CMK (cell line): ENCODE measurements at places on chromosomes 3 and 15.

- DNase-seq: no peak
These were observed 937.3 kb downstream of the ROBO1 start for GRCh38 chr3:78830470-78830869.

DNA sequence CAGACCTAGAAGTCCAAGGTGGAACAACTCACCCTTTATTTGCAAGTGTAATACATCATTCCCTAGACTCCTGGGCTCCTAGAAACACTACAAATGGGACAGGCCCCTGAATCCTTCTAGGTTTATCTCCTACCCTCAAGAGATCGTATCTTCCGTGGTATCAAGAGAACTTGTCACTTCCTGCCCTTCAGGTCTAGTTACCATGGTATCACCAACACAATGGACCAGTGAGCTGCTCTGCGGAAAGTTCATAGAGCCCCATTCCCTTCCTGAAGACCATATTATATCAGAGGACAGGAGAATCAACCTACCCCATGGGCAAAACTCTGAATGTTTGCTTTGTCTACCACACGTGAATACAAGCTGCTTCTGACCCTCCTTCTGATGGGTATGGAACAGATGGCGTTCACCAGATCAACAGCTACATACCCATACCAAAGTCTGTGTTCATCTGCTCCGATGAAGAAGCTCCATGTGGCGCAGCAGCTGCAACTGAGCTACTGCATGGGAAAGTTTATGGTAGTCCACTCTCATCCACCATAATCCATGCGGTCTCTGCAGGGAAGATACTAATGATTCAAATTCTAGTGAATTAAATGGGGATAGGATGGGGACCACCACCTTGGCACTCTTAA, 84.6 kb upstream of the KLF13 start:
- no peak for DNase-seq

- no peak for DNase-seq
These were observed 6.8 kb upstream of the ZNF280D start for GRCh38 chr15:56739964-56740640.

DNA sequence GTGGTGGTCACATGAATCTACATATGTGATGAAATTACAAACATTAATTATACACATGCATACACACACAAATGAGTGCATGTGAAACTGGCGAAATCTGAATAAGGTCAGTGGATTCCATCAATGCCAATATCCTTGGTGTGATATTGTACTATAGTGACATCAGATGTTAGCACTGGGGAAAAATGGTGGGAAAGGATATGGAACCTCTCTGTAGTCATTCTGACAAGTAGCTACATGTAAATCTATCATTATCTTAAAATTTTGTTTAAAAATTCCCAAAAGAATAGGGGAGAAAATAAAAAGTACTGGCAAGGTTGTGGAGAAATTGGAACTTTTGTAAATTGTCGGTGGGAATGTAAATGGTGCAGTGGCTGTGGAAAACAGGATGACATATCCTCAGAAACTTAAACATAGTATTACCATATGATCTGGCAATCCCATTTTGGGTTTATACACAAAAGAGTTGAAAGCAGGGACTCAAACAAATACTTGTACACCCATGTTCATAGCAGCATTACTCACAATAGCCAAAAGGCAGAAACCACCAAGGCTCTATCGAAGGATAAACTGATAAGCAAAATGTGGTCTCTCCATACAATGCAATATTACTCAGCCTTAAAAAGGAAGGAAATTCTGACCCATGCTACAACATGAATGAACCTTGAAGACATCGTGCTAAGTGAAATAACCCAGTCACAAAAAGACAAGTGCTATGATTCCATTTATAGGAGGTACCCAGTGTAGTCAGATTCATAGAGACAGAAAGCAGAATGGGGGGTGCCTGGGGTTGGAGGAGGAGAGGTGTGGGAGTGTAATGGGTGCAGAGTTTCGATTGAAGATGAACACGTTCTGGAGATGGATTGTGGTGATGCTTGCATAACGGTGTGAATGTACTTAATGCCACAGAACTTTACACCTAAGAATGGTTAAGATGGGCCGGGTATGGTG, 25.3 kb upstream of the HRH1 start:
- DNase-seq: no peak

DNA sequence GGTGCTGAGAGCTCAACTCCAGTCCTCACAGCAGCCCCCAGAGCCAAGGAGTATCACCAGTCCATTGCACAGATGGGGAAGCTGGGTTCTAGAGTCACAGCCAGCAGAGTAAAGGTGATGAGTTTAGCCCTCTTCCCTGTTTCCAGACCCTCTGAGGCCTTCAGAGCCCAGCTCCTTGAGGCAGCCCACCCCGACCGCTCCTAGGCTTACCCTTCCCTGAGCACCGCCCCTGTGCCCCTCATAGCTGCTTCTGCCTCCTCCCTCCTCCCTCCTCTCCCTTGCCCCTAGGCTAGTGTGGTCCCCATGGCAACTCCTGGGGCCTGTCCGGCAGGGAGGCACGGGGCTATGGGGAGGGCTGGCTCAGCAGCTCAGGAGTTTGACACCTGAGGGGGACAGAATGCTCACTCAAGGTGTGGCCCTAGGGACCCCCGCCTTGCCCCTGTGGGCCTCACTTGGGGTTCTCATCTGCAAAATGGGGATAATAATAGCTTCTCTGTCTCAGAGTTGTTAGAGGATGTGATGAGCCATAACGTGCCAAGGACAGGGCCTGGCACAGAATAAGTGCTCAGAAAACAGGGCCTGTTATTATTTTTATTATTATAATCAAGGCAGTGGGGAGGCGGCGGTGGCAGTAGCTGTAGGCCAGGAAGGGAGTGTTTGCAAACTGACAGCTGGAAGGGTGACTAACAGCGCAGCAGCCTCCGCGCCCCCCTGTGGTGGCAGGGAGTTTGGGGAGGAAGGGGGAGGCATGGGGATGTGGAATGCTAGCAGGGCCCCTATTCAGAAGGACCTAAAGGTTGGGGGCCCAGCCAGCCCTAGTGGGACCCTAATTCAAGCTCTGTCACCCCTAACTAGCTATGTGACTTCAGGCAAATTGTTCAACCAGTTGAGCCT, 11.5 kb downstream of the CSK start:
- DNase-seq: no peak

GRCh38 chr15:66876731-66877476, 174.9 kb downstream of the SMAD6 start:
- DNase-seq: no peak

- no peak for DNase-seq
These were observed 229.5 kb downstream of the VPS13C start for GRCh38 chr15:61830536-61831330.

DNA sequence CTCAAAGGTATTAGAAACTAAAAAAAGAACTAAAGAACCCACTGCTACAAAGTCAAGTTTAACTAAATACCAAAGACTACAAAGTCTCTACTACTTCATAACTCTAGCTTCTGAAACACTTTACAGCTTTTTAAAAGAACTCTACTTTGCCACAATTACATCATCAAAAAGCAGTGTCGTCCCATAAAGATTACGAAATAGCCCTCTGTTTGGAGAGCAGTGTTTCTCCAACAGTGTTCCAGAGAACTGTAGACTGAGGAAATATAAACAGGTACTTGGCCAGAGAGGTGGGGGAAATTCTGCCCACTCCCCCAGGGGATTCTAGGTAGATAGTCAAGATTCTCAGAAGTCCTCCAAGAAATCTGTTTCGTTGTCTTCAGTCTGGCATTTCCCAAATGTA, 225.6 kb downstream of the PDZRN3 start:
- DNase-seq: no peak

DNA sequence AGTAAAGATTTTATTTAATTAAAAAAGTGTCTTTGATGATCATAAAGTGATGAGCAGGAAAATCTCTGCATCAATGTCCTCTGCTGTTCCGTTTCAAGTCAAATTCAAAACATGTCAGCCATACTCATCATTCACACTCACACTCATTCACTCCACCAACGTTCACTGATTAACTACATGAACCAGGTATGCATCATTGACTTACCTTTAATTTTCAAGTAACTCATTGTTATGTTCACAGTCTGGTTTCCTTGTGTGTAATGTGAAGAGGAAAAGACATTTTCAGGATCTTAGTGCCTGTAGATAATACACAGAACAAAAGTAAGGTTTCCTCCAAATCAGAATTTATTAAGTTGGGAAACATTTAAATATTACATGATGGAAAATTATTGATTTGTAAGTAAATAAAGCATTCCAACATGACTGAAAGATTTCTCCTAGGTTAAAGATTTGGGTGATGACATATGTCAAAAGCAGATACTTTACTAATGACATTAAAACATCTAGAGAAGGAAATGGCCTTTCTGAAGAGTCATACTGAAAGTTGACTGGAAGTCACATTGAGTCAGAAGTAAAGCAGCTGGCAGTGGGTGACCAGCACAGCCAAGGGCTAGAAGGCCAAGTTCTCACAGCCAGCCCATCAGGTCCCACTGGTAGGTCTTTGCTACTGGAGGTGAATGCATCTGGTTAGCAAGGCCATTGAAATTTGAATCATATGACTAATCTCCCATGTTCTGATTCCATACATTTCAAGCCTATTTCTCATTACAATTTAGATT, 251.9 kb downstream of the CDIN1 start:
- DNase-seq: no peak

- DNase-seq: no peak
These were observed 610.5 kb upstream of the ZNF385D start for GRCh38 chr3:22361521-22361920.

- DNase-seq: no peak
These were observed 2.1 kb downstream of the SHQ1 start for GRCh38 chr3:72846166-72846565.

- DNase-seq: no peak
These were observed 9.4 kb downstream of the MAP6D1 start for GRCh38 chr3:183815951-183816475.

GRCh38 chr3:172746475-172746874, 4.1 kb upstream of the ECT2 start:
- DNase-seq: no peak

GRCh38 chr3:170207717-170208116, 14.5 kb upstream of the PRKCI start:
- no peak for DNase-seq

GRCh38 chr3:52506266-52506966, 11.3 kb downstream of the STAB1 start:
- DNase-seq: no peak

DNA sequence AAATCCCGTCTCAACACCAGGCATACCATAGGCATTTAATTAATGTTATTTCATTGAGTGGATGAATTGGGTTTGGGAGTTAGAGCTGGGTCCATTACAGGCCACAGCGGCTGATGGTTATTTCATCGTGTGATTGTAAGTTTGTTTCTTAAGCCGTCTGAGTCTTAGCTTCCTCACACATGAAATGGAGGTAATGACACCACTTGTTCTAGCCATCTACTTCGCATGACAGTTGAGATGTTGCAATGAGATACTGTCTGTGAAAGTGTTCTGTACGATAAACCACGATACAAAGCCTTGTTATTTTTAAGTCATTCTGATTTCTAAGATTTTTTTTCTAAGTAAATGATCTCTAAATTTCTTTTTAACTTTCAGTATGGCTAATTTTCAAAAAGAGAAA, 8.6 kb upstream of the TP63 start:
- no peak for DNase-seq
